ENCODE measurements at places on chromosomes 2 and 18.
A peak's percentile ranks its signal among the peaks of the same experiment; 100 is the strongest.

GRCh38 chr2:204024503-204024902, 87.9 kb downstream of the ICOS start:
- no peak for DNase-seq

DNA sequence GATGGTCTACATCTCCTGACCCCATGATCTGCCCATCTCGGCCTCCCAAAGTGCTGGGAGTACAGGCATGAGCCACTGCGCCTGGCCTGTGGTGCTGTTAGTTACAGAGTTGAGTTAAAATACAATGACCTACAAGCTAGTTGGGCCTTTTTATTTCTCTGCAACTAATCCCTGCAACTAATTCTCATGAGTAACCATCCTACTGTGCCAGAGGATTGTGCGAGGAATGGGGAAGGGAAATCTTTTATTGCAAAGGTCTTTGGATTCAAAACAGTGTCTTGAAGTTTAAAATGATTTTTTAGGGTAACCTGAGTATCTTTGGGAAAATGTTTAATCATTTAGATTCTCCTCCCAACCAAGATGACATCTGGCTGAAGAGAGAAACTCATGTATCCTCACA, 88.8 kb upstream of the RMDN2 start:
- DNase-seq: no peak

- peak; percentile 83 for DNase-seq
Measured at GRCh38 chr2:102736410-102737409, 25.1 kb upstream of the TMEM182 start.

- DNase-seq: no peak
Measured at GRCh38 chr2:17805717-17806363, 10.4 kb upstream of the MSGN1 start.

GRCh38 chr18:74906184-74906583, 302.8 kb downstream of the PTGR3 start:
- DNase-seq: no peak

DNA sequence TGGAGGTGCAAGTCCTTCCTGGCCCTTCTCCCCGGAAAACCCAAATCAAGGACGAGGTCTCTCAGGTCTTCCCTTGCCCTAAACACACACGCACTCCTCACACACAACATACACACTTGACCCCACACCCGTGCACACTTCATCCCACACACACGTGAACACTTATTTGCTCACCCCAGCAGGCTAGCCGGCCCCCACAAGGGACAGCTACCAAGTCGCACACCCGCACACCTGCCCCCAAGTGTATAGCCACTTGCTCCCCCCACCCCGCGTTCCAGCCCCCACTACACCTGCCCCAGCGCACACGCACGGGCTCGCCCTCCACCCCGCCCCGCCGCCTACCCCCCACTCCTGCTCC, 359 bp downstream of the TGFBRAP1 start:
- DNase-seq: peak; percentile 21

GRCh38 chr2:88159481-88159880, 10.7 kb upstream of the THNSL2 start:
- no peak for DNase-seq

DNA sequence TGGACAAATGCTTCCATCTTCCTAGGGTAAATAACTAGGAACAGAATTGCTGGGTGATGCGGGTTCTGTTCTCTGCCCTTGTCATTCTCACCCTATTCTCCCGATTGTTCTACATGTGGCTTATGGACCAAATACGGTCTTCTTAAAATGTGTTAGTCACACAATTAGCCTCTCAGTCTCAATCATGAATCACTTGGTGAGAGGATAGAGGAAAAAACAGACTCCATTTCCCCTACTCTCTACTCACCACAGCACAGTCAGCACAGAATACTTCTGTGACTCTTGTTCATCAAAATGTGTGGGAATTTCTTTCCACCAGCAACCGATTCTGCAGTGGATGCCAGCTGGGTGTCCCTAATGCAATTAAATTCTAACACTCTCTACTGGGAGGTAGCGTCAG, 125.2 kb downstream of the SH3BP4 start:
- no peak for DNase-seq

DNA sequence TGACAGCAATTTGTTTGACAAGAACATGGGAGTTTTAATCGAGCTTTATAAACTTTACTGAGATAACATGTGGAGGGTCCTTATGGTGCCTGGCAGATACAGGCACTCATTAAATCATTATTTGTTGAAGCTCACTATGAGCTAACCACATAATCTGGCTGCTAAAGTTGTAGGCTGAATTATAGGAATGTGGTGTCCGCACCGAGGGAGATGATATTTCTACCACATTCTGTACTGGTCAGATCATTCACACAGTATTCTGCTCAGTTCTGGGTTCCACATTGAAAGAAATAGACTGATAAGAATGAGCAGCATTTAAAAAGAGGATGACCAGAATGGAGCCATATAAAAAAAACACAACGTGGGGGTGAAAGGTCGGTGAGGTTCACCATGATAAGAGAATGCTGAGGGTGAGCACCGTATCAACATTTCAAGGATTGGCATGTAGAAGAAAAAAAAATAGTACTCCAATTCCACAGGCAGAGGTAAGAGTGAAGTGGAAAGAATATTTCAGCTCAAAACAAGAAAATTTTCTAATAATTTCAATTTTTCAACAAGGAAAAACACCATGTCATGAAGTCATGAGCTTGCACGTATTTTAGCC, 54.4 kb downstream of the TMEFF2 start:
- no peak for DNase-seq

DNA sequence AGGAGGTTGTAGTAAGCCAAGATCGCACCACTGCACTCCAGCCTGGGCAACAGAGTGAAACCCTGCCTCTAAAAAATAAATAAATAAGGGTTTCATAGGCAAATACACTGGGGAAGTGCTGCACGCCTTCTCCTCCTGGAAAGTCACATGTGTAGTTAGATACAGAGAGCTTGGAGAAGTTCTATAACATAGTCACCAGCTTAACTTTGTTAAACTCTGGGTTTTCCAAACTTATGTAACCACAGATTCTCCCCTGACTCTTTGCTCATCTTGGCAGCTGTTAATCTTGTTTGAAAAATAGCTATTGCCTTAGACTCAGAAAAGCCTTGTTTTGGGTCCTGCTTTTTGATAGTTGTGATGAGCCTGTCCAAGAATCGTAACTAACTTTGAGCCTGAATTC, 25.2 kb downstream of the KIAA2012 start:
- DNase-seq: no peak

DNA sequence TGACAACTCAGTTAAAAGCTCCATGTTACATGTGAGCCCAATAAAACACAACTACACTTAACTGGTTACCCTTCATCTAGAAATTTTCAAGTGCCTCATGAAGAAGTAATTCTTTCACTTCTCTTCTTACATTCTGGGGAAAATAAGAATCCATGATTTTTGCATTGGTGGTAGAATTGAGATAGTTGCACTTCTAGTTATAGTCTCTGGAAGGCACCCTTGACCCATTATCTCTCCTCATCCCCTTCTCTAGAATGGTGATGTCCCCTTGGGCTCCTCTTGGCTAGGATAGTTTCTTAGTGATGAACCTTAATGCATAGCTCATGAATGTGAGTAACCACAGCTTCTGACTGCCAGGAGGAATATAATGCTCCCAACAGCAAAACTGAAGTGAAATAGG, 3.6 kb downstream of the LGALSL start:
- no peak for DNase-seq

DNA sequence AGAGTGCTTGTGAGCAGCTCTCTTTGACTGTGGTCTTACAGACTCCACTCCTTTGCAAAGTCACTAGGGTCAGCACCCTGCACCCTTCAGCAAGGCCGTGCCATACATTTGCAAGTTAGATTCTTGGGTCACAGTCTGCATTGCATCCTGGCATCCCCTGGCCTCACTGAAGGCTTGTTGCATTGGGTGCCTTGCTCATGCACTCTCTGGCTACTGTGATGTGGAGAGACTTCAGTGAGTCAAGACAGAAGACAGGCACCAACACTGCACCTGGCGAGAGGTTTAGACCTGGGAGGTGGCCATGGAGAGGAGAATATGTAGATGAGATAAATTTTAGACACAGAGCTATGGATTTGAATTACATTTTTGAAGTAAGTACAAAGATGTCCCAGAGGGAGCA, 146.4 kb upstream of the COPS8 start:
- no peak for DNase-seq

- no peak for DNase-seq
Measured at GRCh38 chr2:39264733-39265132, 21.0 kb upstream of the CDKL4 start.

- no peak for DNase-seq
Measured at GRCh38 chr2:35822716-35823115, 532.9 kb upstream of the CRIM1 start.

DNA sequence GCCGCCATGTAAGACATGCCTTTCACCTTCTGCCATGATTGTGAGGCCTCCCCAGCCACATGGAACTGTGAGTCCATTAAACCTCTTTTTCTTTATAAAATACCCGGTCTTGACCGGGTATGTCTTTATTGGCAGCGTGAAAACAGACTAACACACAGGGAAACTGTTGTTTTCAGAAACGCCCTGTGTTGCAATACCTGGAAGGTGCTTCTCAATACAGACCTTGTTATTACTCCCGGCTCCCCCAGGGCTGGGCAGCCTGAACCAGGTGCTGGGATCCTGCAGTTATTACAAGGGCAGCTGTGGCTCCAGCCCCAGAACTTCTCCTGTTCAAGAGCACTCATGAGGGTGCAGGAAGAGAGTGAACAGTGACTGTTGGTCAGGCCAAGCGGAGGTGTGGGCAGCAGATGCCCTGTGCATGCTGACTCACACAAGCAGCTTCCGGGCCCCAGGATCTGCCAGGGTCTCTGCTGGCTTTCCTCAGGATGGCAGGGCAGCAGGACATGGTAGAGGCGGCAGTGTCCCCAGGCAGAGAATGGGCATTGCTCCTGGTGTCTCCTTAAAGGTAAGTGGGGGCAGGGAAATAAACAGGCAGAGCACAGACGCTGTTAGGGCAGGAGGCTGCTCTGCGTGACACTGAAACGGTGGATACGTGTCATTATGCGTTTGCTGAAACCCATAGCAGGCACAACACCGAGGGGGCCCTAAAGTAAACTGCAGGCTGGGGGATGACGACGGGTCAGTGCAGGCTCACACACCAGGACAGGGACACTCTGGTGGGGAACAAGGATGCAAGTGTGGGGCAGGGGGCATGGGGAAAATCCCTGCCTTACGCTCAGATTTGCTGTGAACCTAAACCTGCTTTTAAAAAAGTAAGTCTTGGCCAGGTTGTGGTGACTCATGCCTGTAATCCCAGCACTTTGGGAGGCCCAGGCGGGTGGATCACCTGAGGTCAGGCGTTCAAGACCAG, 89.1 kb downstream of the NDUFA10 start:
- DNase-seq: no peak

GRCh38 chr2:239190921-239191885, 209.6 kb downstream of the HDAC4 start:
- DNase-seq: no peak

DNA sequence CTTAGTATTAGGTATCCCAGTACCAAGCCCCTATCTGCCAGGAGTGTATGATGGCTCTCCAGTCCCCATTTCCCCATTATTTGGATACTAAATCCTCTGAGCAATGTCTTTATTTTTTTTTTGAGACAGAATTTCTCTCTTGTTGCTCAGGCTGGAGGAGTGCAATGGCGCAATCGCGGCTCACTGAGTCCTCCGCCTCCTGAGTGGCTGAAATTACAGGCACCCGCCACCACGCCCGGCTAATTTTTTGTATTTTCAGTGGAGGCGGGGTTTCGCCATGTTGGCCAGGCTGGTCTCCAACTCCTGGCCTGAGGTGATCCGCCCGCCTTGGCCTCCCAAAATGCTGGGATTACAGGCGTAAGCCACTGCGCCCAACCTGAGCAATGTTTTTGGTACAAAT, 3.6 kb upstream of the PHLPP1 start:
- no peak for DNase-seq

DNA sequence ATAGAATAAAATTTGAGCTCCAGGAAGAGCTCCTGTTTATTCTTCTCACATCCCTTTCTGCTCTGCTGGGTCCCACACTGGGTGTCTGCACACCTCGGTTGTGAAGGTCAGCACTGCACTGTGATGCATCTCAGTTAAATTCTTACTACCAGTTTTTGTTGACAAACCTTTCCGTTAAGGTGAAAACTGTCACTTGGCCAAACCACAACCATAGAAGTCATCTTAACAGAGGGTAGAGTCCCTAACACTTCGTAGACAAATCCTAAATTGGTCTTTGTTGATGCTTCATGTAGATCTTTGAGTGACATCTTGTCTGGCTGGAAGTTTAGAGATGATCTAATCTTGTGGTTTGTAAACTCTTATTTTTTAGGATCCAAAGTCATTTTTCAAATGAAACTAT, 167.4 kb upstream of the MAP3K20 start:
- DNase-seq: no peak

DNA sequence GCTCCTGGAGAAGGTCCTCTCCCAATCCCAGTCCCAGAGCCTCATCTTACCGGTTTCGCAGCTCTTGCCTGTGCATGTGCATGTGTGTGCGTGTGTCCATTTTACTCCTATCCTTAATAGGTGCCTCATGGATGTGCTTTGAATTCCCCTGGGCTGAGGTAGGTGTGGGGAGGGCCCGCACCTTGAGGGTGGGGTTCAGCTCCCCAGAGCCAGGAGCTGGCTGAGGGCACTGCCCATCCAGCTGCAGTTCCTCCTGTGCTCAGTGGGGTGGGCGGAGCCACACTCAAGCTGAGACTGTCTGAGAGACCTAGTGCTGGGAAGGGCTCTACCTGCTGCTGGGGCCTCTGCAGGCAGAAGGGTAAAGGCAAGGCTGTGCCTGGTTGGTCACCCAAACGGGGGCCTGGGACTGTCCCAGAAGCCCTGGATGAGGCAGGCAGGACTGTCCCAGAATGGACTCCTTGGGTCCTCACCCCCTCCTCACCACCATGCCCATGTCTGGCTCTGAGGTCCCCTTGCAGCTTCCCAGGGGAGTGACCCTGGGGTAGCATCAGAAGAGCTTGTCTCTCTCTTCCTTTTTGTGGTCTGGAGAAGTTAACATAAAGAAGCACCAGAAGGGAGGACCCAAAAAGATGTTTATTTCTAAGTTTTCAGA, 8.9 kb downstream of the GDF7 start:
- no peak for DNase-seq

DNA sequence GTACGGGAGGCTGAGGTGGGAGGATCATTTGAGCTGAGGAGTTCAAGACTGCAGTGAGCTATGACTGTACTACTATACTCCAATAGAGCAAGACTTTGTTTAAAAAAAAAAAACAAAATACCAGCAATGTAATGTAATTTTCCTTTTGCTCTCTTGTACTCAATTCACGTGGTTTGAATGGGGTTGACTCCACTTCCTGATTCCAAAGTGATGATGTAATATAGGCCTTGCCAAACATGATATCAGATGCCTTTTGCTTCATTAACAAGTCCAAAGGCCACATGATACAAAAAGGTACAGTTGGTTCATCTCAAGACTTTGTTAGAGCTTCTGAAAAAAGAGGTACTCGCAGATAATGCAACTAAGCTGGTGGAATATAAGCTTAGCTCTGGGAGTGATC, 321.8 kb downstream of the ZEB2 start:
- no peak for DNase-seq

GRCh38 chr2:9313443-9313842, 106.8 kb downstream of the ASAP2 start:
- no peak for DNase-seq

- no peak for DNase-seq
Measured at GRCh38 chr18:61651145-61651879, 241.5 kb downstream of the RNF152 start.

Data from activated gamma-delta T cell treated with Interleukin-2 at 50 U/mL for 16 hours (primary cell).